ENCODE measurements at places on chromosomes 12 and 14.

DNA sequence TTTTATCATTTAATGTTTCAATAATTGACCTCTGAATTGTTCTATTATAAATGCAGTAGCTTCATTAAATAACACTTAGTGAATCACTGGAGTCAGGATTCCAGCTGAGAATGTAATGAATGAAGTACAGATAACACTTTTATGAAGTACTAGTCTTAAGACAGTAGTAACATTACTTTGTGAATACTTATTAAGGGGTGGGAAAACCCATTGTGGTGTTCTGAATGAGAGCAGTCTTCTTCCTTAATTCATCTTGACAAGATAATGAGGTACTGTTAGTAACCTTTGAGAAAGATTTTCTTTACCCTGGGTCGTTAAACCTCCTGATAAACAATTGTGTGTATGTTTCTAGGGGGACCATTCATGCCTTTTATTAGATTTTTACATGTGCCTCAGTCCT, 12.7 kb downstream of the NUP107 start:
- DNase-seq, result no peak

- DNase-seq, result no peak
These were observed 24.9 kb downstream of the FOXN3 start for GRCh38 chr14:89392181-89392580.

GRCh38 chr14:104658325-104658712, 31.1 kb upstream of the INF2 start:
- DNase-seq, result no peak

DNA sequence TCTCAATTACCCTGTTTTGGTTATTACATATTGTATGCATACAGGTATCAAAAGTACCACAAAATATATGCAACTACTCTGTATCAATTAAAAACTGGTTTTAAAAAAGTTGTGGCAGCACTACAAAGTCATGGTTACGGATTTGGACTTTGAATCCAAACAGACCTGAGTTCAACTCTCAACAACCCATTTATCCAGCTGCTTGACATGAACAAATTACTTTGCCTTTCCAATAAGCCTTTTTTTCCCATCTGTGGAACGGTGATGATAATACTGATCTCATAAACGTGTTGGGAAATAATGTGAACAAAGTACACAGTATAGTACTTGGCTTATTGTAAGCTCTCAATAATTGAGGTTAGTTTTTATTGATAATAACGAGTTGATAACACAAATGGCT, 85.0 kb downstream of the MNAT1 start:
- no peak for DNase-seq

GRCh38 chr14:61113561-61114225, 132.6 kb downstream of the SLC38A6 start:
- no peak for DNase-seq

- no peak for DNase-seq
These were observed 386.5 kb upstream of the DDHD1 start for GRCh38 chr14:53539489-53540126.

DNA sequence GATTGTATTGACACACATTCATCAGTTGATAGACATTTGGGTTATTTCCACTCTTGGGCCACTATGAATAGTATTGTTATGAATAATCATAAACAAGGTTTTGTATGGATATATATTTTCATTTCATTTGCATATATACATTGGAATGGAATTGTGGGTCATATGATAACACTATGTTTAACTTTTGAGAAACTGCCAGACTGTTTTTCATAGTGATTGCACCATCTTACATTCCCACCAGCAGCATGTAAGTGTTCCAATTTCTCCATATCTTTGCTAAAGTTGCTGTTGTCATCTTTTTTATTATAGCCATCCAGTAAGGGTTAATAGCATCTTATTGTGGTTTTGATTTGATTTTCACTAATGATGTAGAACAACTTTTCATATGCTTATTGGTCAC, 198.5 kb upstream of the PPFIA2 start:
- no peak for DNase-seq

DNA sequence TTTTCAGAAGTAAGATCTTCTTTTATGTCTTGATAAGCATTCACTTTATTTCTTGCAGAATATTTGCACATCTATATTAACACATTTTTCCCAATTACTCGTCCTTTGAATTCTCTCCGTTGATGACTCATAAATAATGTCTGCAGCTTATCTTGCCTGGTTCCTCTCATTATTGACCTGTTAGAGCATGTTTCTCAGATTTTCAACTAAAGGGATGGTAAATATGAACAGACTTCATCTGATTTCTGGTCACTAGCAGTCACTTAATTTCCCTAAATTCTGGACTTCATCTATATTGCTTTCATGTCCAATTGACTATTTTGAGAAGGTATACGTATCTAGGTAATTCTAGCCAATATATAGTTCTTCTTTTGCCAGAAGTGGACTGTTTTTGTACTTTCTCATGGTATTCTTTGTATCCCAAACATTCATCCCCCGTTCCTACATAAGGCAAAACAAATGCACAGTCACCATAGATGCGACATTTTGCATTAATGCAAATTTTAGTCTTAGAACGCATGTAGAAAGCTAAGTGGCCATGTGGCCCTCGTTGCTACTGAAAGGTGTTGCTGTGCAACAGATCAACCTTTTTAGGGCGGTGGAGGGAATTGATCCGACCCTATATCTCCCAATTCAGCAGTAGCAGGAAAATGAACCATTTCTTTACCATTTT, 6.2 kb downstream of the PIK3C2G start:
- DNase-seq, result no peak

DNA sequence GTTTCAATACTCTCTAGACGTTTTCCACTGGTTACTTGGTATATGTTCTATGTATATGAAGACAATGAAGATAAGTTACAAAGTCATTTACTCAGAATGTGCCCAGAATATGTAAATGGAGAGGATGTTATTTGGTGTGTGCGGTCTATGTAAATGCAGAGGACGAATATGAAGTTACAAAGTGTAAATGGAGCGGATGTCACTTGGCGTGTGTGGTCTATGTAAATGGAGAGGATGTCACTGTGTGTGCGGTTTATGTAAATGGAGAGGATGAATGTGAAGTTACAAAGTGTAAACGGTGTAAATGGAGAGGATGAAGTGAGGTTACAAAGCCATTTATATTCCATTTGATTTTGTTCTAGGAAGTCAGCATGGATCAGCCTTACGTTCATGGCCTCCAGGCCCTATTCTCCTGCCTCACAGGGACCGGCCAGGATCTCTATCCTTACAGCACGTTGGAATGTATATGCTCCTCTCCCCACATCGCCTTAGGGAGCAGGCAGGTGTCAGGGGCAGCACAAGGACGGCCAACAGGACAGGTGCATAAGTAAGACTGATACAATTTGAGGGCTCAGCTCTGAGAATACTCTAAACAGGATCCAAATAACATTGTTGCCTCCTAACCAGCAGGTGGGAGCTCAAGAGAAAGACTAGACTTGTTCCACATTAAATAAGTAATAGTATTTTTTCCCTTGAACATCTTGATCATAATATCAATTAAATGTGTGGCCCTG, 42.4 kb downstream of the GLRX5 start:
- DNase-seq, result no peak

- no peak for DNase-seq
These were observed 3.3 kb downstream of the FLRT2 start for GRCh38 chr14:85533023-85533860.

DNA sequence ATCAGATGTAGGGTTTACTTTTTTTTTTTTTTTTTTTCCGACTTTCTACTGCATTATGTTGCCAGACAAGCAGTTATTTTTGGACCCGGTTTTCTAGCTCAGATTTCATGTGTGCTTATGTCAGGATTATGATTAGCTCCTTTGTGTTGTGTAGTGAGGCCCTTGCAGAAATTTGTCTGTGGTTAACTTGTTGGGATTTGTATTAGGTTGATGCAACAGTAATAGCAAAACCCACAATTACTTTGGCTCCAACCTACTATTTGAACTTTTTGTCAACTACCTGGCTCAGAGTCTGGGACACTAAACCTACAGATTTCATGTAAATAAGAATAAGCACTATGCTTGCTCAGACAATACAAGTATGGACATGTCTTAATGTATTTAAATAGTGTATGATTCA, 44.1 kb upstream of the KCNJ8 start:
- DNase-seq, result no peak

- no peak for DNase-seq
These were observed 170.4 kb upstream of the HIF1A start for GRCh38 chr14:61524936-61525292.

GRCh38 chr12:3055026-3055703, 22.0 kb upstream of the TSPAN9 start:
- no peak for DNase-seq

DNA sequence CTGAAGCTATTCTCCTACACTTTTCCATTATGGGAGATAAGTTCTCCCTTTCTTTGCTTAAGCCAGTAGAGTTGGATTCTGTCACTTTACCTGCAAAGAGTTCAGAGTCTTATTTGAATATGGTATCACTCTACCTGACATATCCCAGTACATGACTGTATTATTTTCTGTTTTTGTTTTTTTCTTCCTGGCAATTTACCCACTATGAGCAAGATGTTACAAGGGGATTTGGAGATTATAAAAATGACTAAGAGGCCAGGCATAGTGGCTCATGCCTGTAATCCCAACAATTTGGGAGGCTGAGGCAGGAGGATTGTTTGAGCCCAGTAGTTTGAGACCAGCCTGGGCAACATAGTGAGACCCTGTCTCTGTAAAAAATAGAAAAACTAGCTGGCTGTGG, 46.4 kb upstream of the CHST11 start:
- no peak for DNase-seq

- DNase-seq, result no peak
These were observed 121.8 kb downstream of the KCNA5 start for GRCh38 chr12:5165296-5165970.

DNA sequence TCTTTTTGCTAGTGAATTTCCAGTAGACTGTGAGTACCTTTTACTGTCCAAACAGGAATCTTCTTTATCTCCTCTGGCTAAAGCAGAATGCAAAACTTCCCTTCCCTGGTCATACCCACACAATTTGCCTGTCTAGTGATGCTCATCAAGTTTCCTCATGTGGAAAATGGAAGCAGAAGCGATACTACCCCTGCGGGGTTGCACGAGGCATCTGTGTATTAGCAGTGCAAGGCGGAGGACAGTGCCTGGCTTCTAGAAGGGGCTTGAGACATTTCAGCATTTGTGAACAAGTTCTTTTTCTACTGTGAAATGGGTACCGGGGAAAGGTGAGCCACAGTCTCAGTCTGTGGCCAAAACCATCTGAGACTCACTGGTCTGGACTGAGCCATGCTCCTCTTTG, 340.9 kb downstream of the AACS start:
- DNase-seq, result no peak

DNA sequence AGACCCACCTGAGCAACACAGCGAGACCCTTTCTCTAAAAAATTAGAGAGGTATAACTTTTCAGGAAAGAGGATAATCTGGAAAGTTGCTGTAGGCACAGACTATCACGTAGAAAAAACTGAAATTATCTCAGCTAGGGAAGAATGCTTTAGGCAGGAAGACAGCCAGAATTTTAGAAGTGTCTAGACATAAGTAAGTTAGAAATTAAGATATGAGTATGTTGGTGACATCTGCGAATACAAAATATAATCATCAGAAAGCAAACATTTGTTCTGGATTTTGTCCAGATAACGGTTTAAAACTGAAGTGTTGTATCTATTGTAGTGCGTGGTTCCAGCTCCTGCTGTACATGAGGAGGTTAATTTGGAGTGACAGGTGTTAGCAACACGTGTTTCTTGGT, 123.2 kb downstream of the FBXL14 start:
- DNase-seq, result no peak

- no peak for DNase-seq
These were observed 325.5 kb downstream of the RAD51B start for GRCh38 chr14:68145036-68145435.

- DNase-seq, result no peak
These were observed 8.7 kb downstream of the SLC48A1 start for GRCh38 chr12:47781479-47782371.

- DNase-seq, result no peak
These were observed 86.4 kb downstream of the DDX51 start for GRCh38 chr12:132057691-132058090.

- no peak for DNase-seq
These were observed 81.2 kb upstream of the ETV6 start for GRCh38 chr12:11568155-11568761.

GRCh38 chr12:120738252-120739030, 12.8 kb downstream of the ACADS start:
- DNase-seq, result no peak

DNA sequence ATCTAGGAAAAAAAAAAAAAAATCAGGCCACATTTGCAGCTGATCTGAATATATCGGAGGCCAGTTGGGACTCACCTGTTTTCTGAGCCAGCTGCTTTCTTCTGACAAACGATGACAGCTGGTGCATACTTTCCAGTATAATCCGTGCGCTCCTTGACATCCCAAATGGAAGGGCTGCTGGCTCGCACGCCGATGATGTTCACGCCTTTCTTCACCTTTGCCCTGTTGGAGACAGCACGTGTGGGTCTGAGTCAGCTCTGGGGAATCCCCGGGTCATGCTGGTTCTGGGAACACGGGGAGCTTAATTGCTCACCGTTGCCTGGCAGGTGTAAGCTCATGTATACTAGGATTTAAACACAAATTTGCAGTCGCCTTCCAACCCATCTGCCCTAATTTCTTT, 372.8 kb downstream of the TMEM132D start:
- DNase-seq, result no peak

- DNase-seq, result no peak
These were observed 1477.0 kb upstream of the TMEM132C start for GRCh38 chr12:126789963-126790362.

DNA sequence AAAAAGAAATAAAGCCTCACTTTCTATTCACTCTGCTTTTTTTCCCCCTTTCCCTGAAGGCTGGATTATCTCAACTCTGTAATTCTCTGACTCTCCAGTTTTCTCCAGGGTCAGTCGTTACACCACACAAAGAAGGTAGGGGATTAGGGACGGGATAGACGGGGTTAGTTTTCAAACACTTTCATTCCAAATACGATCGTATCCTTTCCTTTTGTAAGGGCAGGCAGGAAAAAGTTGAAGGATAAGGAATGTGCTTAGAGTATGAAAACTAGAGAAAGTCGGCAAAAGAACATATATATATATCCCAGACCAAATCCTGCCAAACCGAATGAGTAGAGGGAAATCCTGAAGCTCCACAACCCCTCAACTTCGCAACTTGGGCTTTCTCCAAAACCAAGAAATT, 581 bp upstream of the ESYT1 start:
- DNase-seq, result no peak

DNA sequence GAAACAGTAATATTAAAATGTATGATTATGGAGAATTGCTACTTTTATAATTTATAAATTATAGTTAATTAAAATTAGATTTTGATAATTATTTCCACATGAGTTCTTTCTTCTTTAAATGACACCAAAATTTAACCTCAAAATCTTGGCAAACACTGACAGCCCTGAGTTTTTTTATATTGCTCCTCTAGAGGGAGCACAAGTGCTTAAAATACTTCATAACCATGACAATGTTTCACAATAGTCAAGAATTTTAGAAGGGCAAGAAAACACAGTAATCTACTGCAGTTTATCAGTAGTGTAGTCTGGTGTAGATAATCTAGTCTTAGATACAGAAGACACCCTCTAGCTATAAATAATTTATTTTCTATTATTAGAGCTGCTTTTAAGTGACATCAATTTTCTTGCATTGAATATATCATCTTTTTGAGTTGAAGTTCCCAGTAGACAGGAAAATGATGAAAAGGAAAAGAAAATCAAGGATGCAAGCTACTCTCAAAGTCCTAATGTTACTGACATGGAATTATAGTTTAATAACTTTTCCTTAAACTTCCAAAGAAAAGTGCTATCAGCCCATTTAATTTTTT, 14.3 kb upstream of the PTGER2 start:
- DNase-seq, result no peak

Data from stimulated activated CD4-positive, alpha-beta T cell treated with anti-CD3 and anti-CD28 coated beads, Interleukin-1b, Interleukin-23, amount 100 ng/mL, for 1 hour (primary cell).